SJCRH30 (cell line): ENCODE measurements at places on chromosomes 4 and X.

- H3K4me1 ChIP-seq, result no peaks in the 10 kb centered on the region
- no peaks in the 10 kb centered on the region for H3K27me3 ChIP-seq
- H3K36me3 ChIP-seq, result no peaks in the 10 kb centered on the region
- DNase-seq, result no peak
Observed at GRCh38 chr4:123623611-123624010, 227.0 kb downstream of the SPRY1 start.

GRCh38 chr4:76811604-76812412, 86.1 kb downstream of the SOWAHB start:
- no peaks in the 10 kb centered on the region for H3K27me3 ChIP-seq
- H3K4me3 ChIP-seq, result peak overlapping the region; percentile 34
- peak; percentile 66 for DNase-seq
- no peaks in the 10 kb centered on the region for H3K36me3 ChIP-seq
- H3K27ac ChIP-seq, result peak overlapping the region; percentile 54

- DNase-seq, result no peak
- no peak overlapping the region for H3K4me3 ChIP-seq
- H3K36me3 ChIP-seq, result no peaks in the 10 kb centered on the region
- H3K27me3 ChIP-seq, result no peaks in the 10 kb centered on the region
- no peak overlapping the region for H3K27ac ChIP-seq
- H3K4me1 ChIP-seq, result peaks cover 2% of the 10 kb centered on the region; the same call in 1 of the 2 replicates
Observed at GRCh38 chr4:137427411-137427810, 104.9 kb downstream of the PCDH18 start.

DNA sequence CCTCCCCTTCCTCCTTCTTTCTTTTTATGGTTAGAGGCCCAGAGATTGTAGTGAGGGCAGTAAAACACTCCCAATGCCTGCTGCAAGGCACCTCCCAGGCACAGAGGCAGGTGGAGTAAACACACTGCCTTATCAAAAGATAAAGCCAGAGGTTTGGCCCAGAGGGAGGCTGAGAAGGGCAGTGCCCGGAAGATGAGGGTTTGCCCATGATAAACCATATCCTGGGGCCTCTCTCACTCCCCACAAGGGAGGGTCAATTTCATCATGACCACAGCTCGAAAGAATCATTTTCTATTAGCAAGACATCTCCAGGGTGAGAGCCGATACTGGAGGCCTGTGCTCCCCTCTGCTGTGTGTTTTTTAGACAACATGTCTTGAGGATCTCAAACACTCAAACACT, 98.5 kb upstream of the FAM9C start:
- H3K4me3 ChIP-seq, result no peak overlapping the region
- no peak for DNase-seq
- no peaks in the 10 kb centered on the region for H3K4me1 ChIP-seq
- H3K27ac ChIP-seq, result no peak overlapping the region
- 0 out of 2 replicates have a peak, but pooled peaks cover 2% of the 10 kb centered on the region for H3K36me3 ChIP-seq

- H3K27me3 ChIP-seq, result no peaks in the 10 kb centered on the region
- no peaks in the 10 kb centered on the region for H3K36me3 ChIP-seq
- no peaks in the 10 kb centered on the region for H3K4me1 ChIP-seq
- H3K4me3 ChIP-seq, result no peak overlapping the region
Observed at GRCh38 chrX:78886550-78886949, 58.6 kb upstream of the P2RY10 start.
